ENCODE measurements at places on chromosomes 3 and 15.

- DNase-seq: no peak
Measured at GRCh38 chr15:90423801-90424319, 35.8 kb downstream of the IQGAP1 start.

DNA sequence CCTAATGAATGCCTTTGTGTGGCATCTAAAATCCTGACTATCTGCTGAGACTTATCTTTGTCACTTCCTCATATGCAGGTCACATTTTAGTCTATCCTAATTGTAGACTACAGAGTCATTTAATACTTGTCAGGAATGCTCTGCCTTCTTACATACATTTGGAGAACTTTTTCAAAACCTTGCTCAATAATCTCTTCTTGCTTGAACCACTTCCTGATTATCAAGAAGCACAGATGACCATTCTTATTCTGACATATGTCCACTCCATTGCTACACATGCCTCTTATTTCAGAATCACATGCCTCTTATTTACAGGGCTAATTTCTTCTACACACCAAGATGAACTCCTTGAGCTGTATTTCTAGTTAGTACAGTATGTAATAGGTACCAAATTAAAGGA, 400.3 kb downstream of the TBC1D5 start:
- no peak for DNase-seq

GRCh38 chr3:9229879-9230278, 19.6 kb downstream of the SRGAP3 start:
- no peak for DNase-seq

GRCh38 chr3:5035692-5036391, 56.6 kb downstream of the BHLHE40 start:
- DNase-seq: no peak

DNA sequence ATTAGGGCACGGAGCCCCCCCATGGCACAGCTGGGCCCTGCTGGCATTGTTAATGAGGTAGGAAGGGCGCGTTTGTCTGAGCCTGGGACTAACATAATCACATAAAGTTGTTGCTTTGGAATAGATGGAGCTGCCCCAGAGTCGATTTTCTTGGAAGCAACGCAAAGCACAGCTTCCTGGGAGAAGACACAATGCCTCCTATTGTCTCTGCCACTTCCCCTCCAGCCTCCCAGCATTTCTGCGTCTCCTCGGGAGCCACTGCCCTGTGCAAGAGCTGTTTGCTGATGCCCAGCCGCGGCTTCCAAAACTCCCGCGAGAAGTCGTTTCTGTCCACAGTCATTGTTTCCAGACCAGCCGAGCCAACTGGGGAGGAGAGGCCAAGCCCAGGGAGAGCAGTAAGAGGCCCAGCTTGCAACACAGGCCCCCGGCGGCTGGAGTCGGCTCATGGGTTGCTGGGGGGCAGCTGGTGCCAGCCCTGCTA, 18.1 kb upstream of the ALDH1A3 start:
- no peak for DNase-seq

DNA sequence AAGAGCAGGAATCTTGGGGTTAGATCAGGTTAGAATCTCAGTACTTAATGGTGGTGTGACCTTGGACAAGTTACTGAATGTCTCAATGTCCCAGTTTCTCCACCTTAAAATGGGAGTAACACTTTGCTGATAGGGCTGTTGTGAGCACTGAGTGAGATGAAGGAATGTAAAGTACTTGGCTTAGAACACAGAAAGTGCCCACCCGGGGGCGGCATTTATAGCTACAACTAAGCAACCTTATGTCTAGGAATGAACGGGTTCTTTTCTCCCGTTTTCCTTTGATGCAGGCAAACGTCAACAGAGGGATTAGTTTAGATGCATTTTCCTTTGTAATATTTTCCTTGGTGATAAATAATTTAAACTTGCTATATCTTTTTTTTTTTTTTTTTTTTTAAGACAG, 176.6 kb downstream of the USP13 start:
- no peak for DNase-seq

Data from SW 1271 (cell line).